T-helper 2 cell treated with Interferon-gamma antibody and Interleukin-4, amounts not matched to agents 5 μg/mL and 100 μg/mL, for 36 hours (primary cell): ENCODE measurements at places on chromosomes 2 and 18.

- no peak for DNase-seq
These were observed 86.1 kb upstream of the ITPRID2 start for GRCh38 chr2:181805228-181806038.

DNA sequence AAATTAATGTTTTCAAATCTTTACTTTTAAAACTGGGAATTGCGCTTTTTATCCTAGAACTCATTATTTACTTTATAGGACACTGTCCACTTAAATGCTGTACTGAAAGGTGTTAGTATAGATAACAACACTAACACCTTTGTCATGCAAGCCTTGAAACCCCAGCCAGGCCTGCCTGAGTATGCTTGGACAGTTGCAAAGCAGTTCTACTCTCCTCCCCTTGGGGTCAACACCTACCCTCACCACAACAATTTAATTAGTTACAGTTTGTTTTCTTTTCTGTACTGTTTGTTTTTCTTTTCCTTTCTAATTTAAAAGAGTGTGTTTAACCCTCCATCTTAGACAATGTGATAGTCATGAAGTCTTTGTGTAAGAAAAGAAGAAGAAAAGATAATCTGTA is 18.9 kb upstream of the FAM98A start:
- DNase-seq: no peak

DNA sequence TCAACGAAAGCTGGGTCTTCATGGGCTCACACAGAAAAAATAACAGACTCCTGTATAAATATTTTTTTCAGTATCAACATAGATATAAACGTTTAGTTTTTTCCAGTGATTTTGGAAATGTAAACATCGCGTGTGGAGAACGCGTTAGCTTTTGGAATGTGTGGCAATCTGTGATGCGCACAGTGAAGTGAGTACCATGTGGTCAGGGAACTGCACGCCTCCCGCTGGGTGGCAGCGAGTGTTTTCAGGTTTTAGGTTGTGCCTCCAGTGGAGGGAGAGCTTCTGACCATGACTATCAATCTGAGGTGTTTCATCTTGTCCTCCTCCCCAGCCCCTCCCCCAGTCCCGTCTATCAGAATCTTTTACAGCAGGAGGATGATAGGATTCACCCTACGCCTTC is 127.8 kb downstream of the ARHGAP28 start:
- no peak for DNase-seq

DNA sequence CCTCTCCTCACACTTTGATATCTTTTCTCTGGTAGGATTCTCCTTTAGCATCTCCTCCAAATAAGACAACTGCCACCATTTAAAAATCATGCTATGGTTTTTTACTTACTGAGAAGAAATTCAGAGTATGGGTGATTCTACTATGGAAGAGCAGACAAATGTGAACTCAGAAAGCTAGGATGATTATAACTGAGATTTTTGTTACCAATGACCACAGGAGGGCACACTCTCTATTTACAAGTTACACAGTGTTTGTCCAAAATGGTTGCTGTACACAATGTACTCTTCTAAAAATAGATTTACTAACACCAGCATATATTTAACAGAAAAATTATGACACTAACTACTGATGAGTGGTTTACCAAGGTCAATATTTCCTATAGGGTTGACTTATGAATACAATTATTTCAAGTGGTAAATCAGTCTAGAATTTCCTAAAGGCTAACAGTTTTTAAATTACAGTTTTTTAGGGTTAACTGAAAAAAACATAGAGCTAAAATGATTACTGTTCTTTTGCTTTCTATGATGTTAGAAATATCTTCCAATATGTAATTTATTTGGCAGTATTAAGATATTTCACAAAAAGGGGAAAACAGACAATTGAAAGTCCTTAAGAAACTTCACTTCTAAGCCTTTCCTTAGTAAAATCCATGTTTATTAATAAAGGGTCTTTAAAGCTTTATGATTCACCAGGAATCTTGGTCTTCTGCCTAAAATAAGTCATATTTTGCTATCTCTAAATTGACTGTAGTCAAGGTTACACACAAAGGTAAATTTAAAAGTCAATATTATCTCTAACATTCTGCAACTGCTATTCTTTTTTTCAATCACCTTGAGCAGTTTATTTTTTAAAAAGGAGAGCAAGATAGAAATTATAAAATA is 57.2 kb downstream of the MAP4K3 start:
- DNase-seq: no peak
